ENCODE measurements at places on chromosomes 11 and 22.

GRCh38 chr11:69511358-69512055, 30.0 kb downstream of the LINC01488 start:
- DNase-seq, result no peak

- no peak for DNase-seq
Observed at GRCh38 chr22:43389227-43389836, 22.5 kb upstream of the MPPED1 start.

DNA sequence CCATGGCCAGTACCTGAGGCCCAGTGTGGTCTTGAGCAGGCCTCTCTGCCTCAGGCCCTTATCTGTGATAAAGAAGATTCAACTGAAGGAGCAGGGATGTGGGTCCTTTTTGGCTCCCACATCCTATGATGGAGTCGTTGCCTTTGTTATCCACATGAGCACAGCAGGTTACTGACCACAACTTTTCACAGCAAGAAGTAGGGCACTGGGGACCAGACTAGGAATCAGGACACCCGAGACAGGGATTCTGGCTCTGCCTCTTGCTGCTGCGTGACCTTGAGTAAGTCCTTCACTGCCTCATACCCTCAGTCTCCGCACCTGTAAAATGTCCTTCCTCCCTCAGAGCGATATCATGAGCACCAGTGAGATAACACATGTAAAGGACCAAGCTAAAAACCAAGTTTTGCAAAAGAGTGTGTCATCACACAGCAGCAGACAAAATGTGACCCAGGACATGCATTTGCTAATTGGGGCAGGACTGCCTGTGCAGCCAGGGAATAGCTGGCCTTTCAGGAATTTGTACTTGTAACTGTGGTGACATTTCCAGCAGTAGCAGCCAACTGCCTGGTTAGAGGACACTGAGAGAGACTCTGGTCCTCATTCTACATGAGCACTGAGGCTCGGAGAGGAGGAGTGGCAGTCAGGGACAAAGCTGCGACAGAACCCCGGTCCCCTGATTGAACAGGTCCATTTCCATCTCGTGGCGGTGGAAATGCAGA, 13.2 kb upstream of the SMIM35 start:
- DNase-seq, result no peak

GRCh38 chr11:15195454-15196200, 80.9 kb downstream of the INSC start:
- DNase-seq, result no peak

Measured in hepatic stellate cell (primary cell).